ENCODE measurements at places on chromosomes 5 and 9. TPM values are rescaled to one million over a fixed set of nuclear protein-coding genes. Genes with fewer than 3 reads are reported as not detected.

Gene LRSAM1
- 11.9 TPM for polyA plus RNA-seq

Gene RPL7A
- 6,397 TPM for polyA plus RNA-seq

Gene SOX30
- 0.11 TPM for polyA plus RNA-seq

- DNase-seq = no peak
Observed at GRCh38 chr9:98555651-98556465, 152.9 kb downstream of the GABBR2 start.

- no peak for DNase-seq
Observed at GRCh38 chr9:27248702-27249101, 48.2 kb downstream of the EQTN start.

GRCh38 chr9:76799473-76799872, 35.2 kb downstream of the PCA3 start:
- DNase-seq = no peak

GRCh38 chr5:106818552-106818951, 852.2 kb downstream of the EFNA5 start:
- DNase-seq = no peak

DNA sequence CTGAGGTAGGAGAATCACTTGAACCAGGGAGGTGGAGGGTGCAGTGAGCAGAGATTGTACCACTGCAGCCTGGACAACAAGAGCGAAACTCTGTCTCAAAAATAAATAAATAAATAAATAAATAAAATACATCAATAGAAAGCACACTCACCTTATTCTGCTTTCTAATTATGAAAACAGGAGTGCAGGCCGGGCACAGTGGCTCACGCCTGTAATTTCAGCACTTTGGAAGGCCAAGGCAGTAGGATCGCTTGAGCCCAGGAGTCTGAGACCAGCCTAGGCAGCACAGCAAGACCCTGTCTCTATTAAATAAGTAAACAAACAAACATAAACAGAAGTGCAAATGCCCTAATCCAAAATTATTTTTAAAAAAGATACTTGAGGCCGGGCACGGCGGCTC, 2.3 kb downstream of the PWWP2A start:
- DNase-seq = no peak

DNA sequence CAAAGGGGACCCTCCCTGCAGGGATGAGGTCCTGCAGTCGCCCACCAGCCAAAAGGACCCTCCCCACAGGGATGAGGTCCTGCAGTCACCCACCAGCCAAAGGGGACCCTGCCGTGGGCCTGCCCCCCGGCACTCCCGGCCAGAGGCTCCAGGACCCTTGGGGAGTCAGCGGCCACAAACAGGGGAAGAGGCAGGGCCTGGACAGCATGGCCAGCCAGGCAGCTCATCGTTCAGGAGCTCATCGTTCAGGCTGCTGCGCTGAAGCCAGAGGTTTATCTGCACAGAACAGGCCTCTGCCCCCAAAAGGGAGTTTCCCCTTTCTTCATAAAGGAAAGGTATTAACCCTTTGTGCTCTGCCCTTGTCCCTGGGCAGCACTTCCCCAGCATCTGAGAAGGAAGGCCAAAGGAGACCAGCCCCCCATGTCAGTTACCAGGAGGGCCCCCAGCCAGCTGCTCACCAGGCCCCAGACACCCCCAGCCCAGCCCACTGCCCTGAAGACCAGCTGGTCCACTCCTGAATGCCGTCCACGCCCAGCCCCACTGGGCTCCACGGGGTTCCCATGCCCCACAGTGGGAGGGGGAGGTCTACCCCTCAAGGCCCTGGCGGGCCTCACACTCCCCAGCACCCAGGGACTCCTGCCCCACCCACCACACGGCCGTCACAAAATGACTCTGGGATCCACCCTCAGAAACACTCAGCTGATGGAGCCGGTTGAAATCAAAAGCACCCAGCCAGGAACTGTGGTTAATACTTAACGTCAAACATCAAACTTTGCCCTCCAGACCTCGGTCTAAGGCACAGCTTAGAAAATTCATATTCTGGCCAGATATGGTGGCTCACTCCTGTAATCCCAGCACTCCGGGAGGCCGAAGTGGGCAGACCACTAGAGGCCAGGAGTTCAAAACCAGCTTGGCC, 6.3 kb downstream of the SLC12A7 start:
- no peak for DNase-seq

- DNase-seq = no peak
Observed at GRCh38 chr9:114588210-114588609, 641 bp downstream of the ATP6V1G1 start.

DNA sequence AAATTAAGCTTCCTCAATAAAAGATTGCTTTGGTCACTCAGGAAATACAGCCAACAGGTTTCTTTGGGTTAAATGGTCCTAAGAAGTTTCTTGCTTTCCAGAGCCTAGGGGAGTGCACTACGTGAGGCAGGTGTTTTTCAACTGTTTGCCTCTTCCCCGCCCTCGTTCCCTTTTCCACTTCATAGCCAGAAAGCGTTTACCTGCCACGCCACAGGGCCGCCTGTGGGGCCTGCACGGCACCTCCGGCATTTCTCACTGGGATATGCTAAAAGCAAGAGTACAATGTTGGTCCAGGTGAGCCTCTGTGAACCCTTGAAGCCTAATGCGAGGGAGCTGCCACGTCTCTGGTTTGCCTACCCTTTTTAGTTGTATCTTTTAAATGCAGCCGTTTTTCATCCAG, 167.6 kb upstream of the OTULINL start:
- DNase-seq = peak; percentile 13

- no peak for DNase-seq
Observed at GRCh38 chr5:145588113-145588512, 247.0 kb downstream of the PRELID2 start.

Measured in ovary (tissue), 10 donors.